ENCODE measurements at places on chromosomes 13 and 19. TPM values are rescaled to one million over a fixed set of nuclear protein-coding genes. Genes with fewer than 3 reads are reported as not detected.
A peak's percentile ranks its signal among the peaks of the same experiment; 100 is the strongest.

TDRD3 gene
- total RNA-seq, result 22.5 TPM

EMC10 gene
- 64.9 TPM for total RNA-seq

GRCh38 chr13:43291287-43292060 lies 268.1 kb downstream of the DNAJC15 start:
- H3K4me3 ChIP-seq, result no peak overlapping the region
- no peaks in the 10 kb centered on the region for H3K4me1 ChIP-seq
- no peaks in the 10 kb centered on the region for H3K36me3 ChIP-seq
- H3K27me3 ChIP-seq, result peaks cover 10% of the 10 kb centered on the region
- no peak overlapping the region for H3K27ac ChIP-seq

DENND1C gene
- 100.0 TPM for total RNA-seq

DNA sequence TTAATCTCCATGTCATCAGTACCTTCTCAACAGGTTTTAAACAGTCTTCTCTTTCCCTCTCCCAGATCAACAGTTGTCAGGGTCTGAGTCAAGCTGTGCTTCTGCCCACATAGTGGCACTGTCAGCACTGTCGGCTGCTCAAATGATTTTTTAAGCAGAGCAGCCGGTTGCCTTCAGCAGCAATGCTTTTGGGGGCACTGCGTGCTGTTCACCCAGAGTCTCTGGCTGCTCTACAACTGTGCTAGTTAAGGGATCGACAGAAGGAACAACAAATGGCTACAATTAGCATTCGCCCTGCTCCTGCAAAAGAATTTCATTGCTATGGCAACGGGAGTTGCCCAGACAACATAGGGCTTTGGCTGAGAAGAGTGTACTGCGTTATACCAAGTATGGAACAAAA lies 412.9 kb downstream of the DIAPH3 start:
- H3K36me3 ChIP-seq, result no peaks in the 10 kb centered on the region
- no peak overlapping the region for H3K27ac ChIP-seq
- no peaks in the 10 kb centered on the region for H3K4me1 ChIP-seq
- no peaks in the 10 kb centered on the region for H3K27me3 ChIP-seq

- H3K27ac ChIP-seq, result no peak overlapping the region
- H3K27me3 ChIP-seq, result no peaks in the 10 kb centered on the region
- peaks cover 24% of the 10 kb centered on the region for H3K36me3 ChIP-seq
- H3K4me3 ChIP-seq, result no peak overlapping the region
These were observed 12.3 kb upstream of the CADM4 start for GRCh38 chr19:43651758-43652545.

DNA sequence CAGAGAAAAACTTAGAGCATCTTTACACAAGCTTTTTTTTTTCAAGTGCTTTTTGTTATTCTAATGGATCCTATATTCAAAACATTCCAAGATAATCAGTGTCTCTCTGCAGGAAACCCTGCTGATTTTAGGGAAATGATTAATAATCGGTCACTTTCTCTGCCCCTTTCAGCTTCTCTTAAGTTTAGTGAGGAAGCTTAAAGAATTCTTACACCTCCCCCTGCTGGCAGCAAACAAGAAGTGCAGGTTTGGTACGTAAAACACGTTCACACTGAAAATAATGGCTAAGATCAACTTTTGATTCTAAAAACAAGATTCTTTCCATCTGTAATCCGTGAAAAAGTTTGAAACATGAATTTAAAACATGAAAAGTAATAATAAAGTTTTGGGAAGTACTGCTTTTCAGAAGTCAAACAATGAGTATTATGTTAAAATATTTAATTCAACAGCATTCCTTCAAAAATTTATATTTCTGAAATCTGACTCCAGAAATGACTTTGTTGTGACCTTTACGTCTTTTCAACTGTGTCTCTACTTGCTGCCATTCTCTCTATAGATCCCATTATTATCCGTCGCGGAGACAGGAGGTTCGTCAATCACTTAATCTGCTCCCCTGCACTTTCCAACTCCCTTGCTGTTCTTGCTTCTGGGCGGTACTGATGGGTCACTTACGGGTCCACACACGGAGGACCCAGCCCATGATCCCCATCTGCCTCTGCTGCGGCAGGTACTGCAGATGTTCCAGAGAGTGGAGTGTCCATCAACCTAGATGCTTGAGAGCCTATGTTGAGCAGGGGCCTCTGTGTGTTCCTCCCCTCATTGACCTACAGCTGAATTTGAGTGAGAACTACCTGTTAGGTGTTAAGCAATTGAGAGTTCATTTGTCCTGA lies 203.1 kb upstream of the EDNRB start:
- no peaks in the 10 kb centered on the region for H3K4me1 ChIP-seq
- no peak overlapping the region for H3K27ac ChIP-seq
- H3K36me3 ChIP-seq, result no peaks in the 10 kb centered on the region
- DNase-seq, result peak; percentile 41

DNA sequence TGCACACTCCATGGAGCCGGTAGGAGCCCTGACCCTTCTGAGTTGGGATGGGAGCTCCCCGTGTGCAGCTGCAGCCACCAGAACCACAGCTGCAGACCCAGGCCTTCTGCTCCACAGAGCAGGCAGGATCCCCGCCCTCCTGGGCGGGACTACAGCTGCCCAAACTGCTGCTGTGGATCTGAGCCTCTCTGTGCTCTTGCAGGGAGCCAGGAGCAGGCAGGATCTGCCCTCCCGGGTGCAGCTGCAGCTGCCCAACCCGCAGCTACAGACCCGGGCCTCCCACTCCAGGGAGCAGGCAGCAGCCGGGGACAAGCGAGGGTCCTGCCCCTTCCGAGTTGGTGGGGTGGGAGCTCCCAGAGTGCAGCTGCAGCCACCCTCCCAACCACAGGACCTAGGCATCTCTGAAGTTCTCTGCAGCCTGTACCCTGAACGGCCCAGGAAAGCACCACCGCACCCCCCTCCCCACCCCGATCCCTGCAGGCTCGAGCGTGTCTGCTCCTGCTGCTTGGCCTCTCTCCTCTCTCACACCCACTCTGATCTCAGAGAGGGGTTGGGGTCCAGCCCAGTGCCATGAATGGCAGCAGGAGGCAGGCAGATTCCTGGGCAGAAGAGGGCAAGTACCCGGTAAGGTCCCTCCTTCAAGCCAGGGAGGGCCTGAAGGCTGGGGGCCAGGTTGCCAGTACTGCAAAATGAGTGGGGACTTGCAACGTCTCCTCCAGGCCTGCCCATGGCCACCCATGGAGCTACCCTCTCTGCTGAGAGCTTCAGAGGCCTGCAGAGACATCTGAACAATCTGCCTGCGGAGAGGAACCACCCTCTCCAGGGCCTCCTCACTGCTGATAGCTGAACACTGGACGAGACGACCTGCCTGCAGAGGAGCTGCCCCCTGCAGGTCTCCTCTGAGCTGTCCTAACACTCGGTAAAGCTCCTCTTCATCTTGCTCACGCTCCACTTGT lies 16.4 kb upstream of the EMP3 start:
- H3K4me3 ChIP-seq, result no peak overlapping the region
- no peak overlapping the region for H3K27ac ChIP-seq
- no peak for DNase-seq
- H3K4me1 ChIP-seq, result no peaks in the 10 kb centered on the region

DNA sequence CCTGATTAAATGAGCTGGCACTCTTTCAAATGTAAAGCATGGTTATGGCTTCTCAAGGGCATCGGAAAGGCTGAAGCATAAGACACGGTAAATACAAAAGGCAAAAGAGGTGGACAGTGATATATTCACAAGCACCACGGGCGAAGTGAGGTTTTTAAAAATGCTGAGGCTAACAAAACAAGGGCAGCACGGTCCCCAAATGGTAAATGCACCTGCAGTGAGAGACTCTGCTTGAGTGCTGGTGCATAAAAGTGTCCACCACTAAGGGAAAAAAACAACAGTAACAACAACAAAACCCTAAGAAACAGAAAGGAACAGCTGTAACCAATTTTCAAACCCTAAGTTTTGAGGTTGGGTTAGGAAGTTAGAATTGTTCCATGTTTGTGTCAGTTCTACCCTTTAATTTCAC lies 234.9 kb downstream of the PCDH9 start:
- no peak overlapping the region for H3K4me3 ChIP-seq
- H3K27me3 ChIP-seq, result no peaks in the 10 kb centered on the region
- no peaks in the 10 kb centered on the region for H3K36me3 ChIP-seq
- H3K4me1 ChIP-seq, result no peaks in the 10 kb centered on the region

GRCh38 chr19:9668544-9668943 lies 6.4 kb downstream of the ZNF562 start:
- H3K27me3 ChIP-seq, result no peaks in the 10 kb centered on the region
- no peak overlapping the region for H3K27ac ChIP-seq
- peaks cover 79% of the 10 kb centered on the region for H3K36me3 ChIP-seq
- peaks cover 16% of the 10 kb centered on the region for H3K4me1 ChIP-seq
- no peak for DNase-seq

DNA sequence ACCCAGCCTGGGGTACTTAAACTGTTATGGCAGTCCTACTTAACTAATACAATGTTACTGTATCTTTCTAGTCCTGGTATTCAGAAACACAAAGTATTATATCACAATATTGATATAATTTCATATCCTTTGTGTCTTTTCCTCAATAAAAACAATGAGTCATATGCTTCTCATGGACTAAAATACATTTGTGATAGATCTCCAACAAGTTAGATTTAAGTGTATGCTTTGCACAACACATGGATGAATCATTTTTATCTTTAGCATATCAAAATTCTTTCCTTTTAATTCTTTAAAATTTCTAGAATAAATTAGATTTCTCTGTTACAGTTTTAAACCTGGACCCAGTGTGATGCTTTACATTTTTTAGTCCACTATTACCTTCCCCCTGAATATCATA lies 1357.8 kb upstream of the ATXN8OS start:
- no peak overlapping the region for H3K27ac ChIP-seq
- no peak for DNase-seq
- H3K4me3 ChIP-seq, result no peak overlapping the region

- no peaks in the 10 kb centered on the region for H3K4me1 ChIP-seq
- no peaks in the 10 kb centered on the region for H3K27me3 ChIP-seq
- DNase-seq, result no peak
- no peak overlapping the region for H3K4me3 ChIP-seq
These were observed 543.6 kb downstream of the RFC3 start for GRCh38 chr13:34361560-34361959.

TMEM86B gene
- total RNA-seq, result 12.7 TPM

DNA sequence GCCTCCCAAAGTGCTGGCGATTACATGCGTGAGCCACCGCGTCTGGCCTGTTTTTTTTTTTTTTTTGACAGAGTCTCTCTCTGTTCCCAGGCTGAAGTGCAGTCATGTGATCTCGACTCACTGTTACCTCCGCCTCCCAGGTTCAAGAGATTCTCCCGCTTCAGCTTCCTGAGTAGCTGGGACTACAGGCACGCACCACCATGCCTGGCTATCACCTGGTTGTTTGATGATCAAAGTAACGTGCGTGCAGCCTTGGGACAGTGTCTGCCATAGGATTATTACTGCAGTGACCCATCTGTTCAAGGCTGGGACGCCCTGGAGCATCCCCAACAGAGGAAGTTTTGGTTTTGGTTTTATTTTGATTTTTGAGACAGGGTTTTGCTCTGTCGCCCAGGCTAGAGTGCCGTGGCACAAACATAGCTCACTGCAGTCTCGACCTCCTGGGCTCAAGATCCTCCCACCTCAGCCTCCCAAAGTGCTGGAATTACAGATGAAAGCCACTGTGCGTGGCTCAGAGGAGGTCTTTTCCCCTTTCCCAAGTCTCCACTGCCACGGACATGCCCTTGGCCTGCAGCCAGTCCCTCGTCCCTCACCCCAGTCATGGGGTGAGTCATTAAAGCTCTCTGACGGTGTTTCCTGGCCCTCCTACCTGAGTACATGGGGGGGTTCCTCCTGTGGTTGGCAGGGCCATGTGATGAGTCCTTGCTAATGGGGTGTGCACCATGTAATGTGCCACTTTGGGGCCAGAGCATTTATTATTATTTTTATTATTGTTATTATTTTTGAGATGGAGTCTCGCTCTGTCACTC lies 65.6 kb downstream of the IER2 start:
- peak overlapping the region; percentile 76 for H3K4me3 ChIP-seq
- peak; percentile 45 for DNase-seq
- H3K27me3 ChIP-seq, result no peaks in the 10 kb centered on the region
- H3K4me1 ChIP-seq, result peaks cover 28% of the 10 kb centered on the region
- peak overlapping the region; percentile 91 for H3K27ac ChIP-seq
- H3K36me3 ChIP-seq, result no peaks in the 10 kb centered on the region

DNA sequence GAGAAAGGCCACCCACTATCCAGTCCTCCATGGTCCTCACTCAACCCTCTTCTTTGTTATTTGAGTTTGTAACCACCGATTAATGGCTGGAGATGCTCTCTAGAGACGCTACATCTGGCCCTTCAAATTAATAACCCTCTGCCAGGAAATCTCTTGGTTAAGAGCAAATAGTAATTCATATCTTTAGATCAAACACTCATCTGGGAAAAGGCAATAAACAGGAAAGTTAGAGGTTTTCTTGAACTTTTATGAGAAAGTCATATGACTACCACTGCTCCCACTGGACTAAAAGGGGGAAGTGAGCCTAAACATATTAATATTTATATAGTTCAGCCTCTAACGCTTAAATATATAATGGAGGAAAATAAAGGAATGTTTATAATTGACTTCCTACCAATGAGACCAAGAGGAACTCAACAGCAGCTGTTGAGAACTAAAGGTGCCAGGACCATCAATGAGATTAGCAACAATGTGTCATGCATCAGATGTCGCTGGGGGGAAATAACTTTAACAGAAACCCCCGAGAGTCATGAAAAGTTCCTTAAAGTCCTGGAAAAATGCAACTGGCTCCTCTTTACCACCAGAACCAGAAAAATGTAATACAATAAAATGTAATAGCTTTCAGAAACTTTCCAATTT lies 2.7 kb downstream of the TBC1D4 start:
- peaks cover 14% of the 10 kb centered on the region for H3K4me1 ChIP-seq
- no peak for DNase-seq
- H3K4me3 ChIP-seq, result no peak overlapping the region
- peaks cover 56% of the 10 kb centered on the region for H3K27me3 ChIP-seq
- H3K36me3 ChIP-seq, result no peaks in the 10 kb centered on the region
- no peak overlapping the region for H3K27ac ChIP-seq

DNA sequence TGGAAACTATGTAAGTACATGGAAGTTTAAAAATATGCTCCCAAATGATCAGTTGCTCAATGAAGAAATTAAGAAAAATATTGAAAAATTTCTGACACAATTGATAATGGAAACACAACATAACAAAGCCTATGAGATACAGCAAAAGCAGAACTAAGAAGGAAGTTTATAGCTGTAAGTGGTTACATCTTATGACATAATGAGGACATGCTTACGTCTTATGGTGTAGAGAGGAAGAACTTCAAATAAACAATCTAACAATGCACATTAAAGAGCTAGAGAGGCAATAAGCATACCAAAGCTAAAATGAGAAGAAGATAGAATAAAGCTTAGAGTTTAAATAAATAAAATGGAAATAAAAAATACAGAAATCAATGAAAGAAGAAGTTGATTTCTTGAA lies 50.0 kb upstream of the CEACAM21 start:
- H3K27ac ChIP-seq, result no peak overlapping the region
- H3K36me3 ChIP-seq, result peaks cover 10% of the 10 kb centered on the region
- H3K4me1 ChIP-seq, result peaks cover 46% of the 10 kb centered on the region
- no peak overlapping the region for H3K4me3 ChIP-seq

COX6B2 gene
- not detected for total RNA-seq

DNA sequence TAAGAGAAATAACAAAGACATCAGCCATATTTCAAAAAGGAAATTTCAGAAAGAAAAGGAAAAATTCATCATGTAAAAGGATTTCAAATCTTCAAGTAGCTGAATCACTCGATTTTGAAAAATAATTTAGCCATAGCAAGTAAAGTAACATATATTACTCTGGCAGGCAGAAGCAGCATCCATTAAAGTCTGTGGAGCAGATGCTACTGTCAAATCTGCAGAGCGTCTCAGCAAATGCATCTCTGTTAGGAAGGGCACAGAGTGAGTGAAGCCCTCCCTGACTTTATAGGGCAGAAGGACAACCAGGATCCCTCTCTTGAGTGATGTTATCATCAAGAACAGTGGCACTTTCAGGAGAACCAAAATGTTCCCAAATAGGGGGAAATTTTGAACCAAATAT lies 445.5 kb downstream of the EFNB2 start:
- no peak overlapping the region for H3K27ac ChIP-seq
- H3K36me3 ChIP-seq, result no peaks in the 10 kb centered on the region
- no peaks in the 10 kb centered on the region for H3K27me3 ChIP-seq
- H3K4me3 ChIP-seq, result no peak overlapping the region

Measured in activated CD4-positive, alpha-beta T cell treated with anti-CD3 and anti-CD28 coated beads, Interleukin-2, amount 10 ng/mL, durations not matched to agents 7 days and 5 days (primary cell).